Stimulated activated CD4-positive, alpha-beta T cell treated with anti-CD3 and anti-CD28 coated beads, Interleukin-15, amount 100 ng/mL, for 48 hours (primary cell): ENCODE measurements at places on chromosomes 5 and 9.

DNA sequence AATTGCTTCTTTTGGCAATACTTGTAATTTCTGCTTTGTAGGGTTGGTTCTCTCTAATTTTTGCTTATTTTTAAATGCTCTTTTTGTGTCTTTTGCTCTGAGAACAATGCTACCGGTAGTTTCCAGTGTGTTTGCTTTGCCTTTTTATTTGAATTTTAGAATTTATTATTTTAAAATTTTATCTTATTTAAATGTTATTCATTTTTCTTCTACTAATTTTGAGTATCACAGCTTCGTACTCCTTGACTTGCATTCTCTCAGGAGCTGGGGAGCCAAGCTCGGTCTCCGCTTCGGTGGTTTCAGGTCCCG, 45.9 kb downstream of the ANXA2R start:
- no peak for DNase-seq

GRCh38 chr5:57002959-57003485, 51.1 kb upstream of the MIER3 start:
- DNase-seq, result no peak

DNA sequence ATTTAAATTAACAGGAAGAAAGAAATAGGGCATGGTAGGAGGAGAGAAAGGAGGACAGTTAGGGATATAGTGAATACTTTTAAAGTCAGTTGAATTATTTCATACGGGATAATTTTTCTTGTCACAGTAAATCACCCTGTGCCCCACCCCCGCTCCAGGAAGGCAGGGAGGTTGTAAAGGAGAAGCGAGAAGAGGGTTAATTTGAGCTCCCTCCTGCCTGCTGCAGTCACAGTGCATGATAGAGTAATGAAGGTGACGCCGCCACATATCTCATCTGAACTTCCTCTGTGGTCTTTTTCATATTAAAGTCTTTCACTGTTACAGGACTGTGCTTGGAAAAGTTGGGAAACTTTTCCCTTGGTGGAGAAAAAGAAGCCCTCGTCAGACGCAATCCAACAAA, 896 bp upstream of the PCSK5 start:
- no peak for DNase-seq

GRCh38 chr5:30937070-30937469, 256.4 kb upstream of the CDH6 start:
- no peak for DNase-seq

GRCh38 chr5:153489611-153490010, 859 bp upstream of the GRIA1 start:
- DNase-seq, result no peak

GRCh38 chr5:96952118-96952750, 16.4 kb downstream of the LNPEP start:
- no peak for DNase-seq

DNA sequence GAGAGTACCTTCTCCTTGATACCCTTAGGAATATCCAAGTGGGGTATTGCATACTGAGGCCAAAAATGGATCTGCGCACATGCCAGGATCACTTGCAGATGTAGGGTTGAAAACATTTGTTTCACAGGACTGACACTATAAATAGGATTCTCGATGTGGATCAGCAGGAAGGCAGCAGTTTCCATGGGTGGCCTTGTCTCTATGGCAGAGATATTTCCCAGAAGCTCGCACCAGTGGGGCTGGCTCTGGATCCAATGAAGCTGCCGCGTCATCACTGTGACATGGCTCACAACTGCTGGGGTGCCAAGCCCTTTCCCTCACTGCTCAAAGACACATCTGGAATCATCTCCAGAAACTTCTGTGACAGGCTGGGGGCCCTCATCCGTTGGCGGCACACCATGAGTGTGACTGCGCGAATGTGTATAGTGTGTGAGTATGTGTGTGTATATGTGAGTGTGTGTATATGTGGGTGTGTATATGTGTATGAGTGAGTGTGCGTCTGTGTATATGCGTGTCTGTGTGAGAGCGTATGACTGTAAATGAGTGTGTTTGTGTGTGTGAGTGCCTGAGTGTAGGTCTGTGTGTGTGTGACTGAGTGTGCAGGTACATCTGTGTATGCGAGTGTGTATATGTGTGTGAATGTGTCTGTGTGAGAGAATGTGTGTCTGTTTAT, 182.5 kb downstream of the GAS1 start:
- DNase-seq, result no peak

GRCh38 chr5:129508606-129509005, 48.5 kb downstream of the ADAMTS19 start:
- DNase-seq, result no peak

DNA sequence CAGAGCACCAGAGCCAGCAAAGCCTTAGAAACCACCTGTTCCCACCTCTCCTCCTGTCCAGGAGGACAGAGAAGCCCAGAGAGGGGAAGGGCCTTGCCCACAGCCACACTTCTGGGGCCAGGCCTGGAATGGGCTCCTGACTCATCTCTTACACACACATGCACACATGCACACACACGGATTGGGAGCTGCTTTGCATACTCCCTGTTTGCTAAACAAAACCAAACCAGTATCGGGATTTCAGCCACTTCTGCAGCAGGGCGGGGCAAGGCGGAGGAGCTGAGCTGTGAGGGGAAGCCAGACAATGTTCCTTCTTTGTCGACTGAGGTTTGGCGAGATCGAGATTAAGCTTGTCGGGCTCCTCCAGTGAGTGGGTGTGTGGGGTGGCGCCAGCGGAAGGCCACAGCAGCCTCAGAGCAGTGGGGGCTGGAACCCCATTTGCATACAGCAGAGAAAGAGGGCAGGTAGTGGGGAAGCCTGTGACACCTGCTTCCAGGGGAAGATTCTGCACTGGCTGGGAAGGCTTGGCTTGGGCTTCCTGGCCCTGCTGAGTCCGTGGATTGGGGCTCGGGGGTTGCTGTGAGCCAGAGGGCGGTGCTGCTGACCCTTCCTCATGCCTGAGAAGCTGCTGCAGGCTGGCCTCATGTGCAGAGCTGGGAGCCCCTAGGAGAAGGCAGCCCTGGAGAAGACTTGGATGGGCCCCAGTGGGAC, 16.1 kb downstream of the GFI1B start:
- DNase-seq, result no peak

GRCh38 chr9:108844391-108844790, 11.4 kb downstream of the ACTL7B start:
- no peak for DNase-seq

DNA sequence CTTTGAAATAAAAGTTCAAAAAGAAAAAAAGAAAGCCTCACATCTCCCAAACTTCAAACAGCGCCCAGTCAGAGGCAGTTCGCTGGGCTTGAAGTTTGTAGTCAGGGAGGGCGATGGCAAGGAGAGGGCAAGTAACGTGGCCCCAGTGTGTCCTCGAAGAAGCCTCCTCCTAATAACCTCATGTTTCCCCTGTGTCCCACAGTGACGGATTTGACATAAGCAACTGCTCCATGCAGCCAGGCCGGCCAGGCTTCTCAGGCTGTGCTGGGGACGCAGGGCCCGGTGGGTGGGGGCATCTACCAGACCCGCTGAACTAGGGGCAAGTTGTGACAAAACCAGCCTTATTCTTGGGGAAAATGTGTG, 172.2 kb downstream of the ERCC6L2 start:
- no peak for DNase-seq

DNA sequence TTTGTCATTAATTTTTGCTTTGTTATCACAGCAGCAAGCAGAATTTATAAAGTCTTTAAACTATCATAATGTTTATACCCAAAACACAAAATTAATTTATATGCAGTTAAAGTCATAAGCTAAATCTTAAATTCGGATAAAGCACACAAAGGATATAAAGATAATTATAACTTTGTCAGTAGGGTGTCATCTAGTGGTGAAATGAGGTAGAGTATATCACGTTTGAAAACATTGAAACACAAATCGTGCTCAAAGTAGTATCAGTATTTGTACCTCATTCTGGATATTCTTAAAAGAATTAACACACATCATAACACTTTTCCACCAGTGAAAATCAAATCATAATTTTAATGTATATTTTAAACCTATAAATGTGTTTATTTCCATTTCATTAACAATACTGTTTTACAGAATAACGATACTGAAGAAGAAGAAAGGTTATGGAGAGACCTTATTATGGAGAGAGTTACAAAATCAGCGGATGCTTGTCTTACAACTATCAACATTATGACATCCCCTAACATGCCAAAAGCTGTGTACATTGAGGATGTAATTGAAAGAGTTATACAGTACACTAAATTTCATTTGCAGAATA, 129.5 kb downstream of the NIPBL start:
- no peak for DNase-seq

GRCh38 chr5:37720550-37720952, 119.3 kb downstream of the GDNF start:
- no peak for DNase-seq

- DNase-seq, result no peak
Measured at GRCh38 chr9:130254747-130255630, 10.6 kb upstream of the HMCN2 start.

GRCh38 chr5:54551926-54552325, 34.4 kb downstream of the SNX18 start:
- DNase-seq, result no peak

DNA sequence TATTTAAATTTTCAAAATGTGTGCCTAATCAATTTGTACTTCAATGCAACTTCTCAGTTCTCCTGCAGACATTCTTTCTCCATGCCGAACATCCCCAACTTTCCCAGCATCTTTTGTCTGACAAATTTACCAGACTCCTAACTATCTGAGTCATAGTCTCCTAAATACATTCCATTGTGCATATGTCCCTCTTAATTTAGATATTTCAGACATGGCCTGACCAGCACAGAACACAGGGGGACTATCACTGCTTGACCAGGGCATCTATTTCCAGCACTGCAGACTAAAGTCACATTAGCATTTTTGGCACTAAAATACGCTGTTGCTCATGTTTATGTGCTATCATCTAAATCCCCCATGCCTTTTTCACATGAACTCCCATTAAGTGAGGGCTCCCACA, 71.9 kb downstream of the ITGA1 start:
- no peak for DNase-seq

DNA sequence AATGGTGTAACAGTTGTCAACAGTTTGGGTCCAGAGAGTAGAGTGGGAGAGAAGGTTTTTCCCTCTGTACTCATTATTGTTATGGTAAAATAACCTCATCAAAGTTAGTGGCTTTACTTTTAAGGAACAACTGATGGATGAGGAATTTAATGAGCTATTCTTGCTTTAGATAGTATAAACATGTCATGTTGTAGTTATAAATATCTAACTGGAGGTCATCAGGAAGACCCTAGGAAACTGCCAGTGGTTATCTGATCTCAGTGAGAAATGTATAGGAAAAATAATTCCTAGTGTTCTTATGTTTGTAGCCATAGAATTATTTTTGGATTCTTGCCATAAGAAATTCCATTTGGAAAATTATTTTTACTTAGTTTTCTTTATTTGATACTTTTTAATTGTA, 4.1 kb downstream of the ERCC6L2 start:
- DNase-seq, result no peak

- no peak for DNase-seq
Measured at GRCh38 chr5:84298628-84299027, 86.1 kb downstream of the EDIL3 start.

DNA sequence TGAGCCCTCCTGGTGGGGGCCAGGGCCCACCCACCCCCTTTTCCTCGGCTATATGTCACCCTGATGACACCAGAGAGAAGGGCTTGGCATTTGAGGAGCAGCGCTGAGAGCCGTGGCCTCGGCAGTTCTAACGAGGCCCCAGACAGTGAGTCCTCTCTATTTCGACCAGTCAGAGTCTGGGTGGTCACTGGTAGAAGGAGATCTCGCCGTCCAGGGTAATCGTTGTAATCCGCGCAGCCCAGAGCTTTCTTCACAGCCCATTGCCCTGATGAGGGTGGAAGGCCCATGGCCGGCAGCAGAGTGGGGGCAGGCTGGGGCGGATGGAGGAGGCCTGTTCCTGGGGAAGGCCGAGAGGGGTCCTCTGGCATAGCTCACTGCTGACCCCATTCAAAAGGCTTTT, 70.2 kb downstream of the PSMB7 start:
- no peak for DNase-seq

GRCh38 chr5:143037071-143037470, 266.9 kb downstream of the ARHGAP26 start:
- no peak for DNase-seq

DNA sequence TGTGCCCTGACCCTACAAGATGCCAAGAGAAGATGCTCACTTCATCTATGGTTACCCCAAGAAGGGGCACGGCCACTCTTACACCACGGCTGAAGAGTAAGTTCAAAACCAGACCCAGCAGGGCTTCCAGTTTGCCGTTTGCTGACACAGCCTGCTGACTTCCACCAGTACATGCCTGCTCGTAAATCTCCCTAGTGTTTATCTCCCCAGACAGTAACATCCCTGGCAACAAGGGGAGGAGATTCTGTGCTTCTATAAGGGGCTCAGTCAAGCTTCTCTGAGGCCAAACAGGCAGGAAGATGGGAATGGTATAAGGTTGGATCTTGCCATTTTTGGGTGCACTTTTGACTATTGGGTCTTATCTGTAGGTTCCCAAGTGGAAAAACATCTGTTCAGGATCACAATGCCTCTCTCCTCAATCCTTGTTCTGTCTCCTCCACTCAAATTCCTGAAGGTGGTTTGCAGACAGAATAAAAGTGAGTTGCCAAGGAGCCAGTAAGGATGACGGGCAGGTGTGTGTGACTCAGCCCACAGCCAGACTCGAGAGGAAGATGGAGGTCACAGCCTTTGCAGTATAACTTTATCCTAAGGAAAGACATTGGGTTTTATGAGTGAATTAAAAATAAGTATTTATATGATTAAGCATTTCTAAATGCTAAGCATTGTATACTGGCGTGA, 1.9 kb downstream of the MLANA start:
- no peak for DNase-seq

GRCh38 chr5:94620256-94620655, 1.8 kb downstream of the SLF1 start:
- DNase-seq, result no peak

DNA sequence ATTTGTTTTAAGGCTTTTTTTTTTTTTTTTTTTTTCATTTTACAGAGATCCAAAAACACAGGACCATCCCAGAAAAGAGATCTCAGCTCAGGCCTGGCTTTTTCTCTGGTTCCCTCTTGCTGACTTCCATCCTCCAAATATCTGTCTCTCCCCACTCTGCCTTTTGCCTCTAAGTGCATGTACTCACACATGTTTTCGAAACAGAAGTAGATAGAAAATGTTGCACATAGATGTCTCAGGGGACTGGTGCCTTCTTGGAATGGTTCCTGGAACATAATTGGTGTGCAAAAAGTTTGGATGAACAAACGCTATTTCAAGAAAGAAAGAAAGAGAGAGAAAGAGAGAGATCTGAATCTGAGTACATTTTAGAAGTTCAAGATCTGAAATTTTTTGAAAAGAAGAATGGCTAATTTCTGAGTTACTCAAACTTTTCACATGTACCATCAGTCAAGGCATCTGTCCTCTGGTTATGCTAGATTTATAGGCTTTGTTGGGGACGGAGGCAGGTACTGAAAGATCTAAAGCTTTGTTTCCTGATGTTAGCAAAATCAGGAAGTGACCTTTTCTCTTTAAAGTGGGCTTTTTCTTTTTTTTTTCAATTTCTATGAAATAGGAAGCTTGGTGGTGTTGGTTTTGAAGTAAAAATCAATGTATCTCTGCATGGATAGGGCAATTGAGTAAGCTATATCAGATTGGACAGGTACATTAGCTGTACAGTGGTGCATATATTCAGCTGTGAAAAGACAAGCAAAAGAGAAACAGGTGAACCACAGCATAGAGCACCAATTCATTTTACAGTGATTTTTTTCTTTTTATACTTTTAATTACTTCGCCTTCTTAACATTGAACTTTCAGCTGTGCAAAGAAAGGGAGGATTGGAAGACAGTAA, 8.5 kb upstream of the TNFSF8 start:
- no peak for DNase-seq
